ENCODE measurements at places on chromosomes 2 and 18.

GRCh38 chr2:56185101-56185581 is 1.4 kb downstream of the CCDC85A start:
- DNase-seq: no peak

DNA sequence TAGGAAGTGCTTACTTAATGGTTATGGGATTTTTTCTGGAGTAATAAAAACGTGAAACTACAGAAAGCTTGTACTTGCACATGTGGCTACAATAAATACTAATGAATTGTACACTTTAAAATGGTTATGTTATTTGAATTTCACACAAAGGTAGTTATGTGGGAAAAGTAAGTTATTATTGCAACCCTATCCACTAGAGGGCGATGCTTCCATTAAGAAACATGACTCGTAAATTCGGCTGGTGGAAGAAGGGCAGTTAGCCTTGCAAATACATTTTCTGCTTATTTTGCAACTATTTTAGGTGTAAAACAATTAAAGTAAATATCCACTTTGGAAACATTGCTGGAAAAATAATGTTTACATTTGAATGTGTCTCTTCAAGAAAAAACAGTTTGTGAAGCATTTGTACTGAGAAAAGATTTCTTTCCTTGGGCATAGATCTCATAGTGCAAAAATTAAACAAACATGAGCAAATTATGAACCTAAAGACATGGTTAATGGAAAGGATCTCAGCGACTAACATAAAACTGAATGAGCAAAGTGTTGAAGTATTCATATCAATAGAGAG is 68.1 kb upstream of the CSRNP3 start:
- DNase-seq: peak; percentile 8

DNA sequence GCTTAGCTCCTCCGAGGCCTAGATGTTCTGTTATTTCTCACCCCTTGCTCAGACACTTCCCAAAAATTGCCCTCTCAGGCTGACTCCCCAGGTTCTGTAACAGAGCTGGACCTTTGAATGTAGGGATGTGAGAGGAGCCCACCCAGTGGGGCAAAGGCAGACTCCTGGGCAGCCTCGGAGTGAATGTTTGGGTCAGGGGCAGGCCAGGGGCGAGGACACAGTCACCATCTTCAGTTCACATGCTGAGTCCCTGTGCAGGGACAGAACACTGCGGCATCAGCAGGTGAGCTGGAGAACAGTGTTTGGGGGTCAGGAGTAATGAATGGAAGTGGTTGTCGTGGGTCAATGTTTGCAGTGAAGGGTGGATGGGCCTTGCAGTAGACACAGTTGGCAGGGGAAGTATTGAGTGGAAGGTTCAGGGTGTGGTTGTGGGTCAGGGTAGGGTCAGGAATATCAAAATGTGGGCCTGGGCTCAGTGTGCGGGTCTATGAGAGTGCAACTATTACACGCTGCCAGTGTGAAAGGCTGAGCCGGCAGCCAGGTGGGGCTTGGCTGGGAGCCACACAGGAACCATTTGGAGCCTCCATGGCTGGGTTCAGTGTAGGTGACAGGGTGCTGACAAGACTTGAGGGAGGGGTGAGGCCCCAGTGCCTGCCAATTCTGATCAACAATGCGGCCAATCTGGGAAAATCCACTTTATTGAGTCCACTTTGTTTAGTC is 4.4 kb downstream of the IHH start:
- DNase-seq: no peak

DNA sequence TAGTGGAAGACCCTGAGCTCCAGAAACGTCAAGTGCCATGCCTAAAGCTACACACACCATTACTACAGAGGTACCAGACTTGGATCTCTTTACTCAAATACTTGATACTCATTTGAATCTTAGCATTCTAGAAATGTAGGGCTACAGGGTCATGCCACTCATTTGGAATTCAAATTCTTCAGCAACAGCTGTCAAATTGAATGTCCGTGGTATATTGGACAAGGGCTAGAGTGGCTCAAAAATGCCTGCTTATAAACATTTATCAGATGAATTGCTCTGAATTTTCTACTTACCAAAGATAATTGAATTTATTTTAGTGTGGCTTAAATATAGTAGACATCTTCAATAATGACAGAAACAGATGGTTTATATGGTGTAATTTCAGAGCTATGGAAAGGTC is 669.7 kb downstream of the SLC4A3 start:
- no peak for DNase-seq

DNA sequence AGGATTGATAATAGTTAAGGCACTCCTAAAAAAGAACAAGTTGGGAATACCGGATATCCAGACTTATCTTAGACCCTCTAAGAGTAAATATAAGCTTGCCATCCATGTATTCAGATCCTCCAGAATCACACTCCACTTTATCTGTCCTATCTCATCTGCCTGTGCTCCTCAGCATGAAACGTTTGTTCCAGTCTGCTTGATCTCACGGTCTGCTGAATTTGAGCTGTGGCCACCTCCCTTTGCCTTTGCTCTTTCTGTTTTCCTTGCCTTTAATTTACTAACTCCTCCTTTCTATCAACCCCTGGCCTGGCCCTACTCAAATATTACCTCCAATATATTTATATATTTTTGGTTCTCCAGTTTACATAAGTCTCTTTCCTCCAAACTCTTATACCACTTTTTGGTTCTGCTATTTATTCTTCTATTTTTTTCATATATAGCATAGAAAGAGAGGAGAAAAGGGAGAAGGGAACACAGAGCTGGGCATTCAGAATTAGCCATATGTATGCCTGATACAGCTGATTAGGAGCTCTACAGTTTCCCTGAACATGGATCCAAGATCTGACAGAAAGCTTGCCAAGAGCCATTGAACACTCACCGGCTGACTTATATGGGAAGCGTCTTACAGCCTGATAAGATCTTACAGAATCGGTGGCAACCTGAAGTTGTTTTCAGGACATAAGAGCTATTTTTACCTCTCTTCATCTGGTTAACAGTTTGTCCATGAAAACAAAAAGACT is 21.8 kb upstream of the DNAJC27 start:
- no peak for DNase-seq

- no peak for DNase-seq
These were observed 36.2 kb downstream of the EMX1 start for GRCh38 chr2:72953528-72953927.

GRCh38 chr2:109372614-109373013 is 241.2 kb downstream of the SEPTIN10 start:
- no peak for DNase-seq

DNA sequence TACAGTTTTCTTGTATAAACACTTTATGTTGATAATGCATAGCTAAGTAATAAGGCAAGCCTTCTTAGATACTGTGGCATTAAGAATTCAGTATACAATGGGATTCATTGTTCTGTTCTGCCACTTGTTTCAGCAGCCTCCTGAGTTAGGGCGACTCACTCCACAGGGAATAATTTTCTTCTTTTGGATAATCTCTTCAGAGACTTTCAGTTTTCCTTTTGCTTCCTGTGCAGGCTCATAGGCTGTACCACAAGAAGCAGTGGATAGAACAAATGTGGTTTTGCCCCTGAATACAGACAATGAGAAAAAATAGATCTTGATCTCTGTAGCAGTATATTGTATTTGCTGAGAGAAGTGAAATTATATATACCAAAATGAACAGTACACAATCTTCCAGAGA is 298.0 kb downstream of the ZNF407 start:
- DNase-seq: no peak

- DNase-seq: no peak
These were observed 85.6 kb downstream of the EHD3 start for GRCh38 chr2:31319406-31320175.

GRCh38 chr2:188114014-188114413 is 177.7 kb upstream of the GULP1 start:
- no peak for DNase-seq

DNA sequence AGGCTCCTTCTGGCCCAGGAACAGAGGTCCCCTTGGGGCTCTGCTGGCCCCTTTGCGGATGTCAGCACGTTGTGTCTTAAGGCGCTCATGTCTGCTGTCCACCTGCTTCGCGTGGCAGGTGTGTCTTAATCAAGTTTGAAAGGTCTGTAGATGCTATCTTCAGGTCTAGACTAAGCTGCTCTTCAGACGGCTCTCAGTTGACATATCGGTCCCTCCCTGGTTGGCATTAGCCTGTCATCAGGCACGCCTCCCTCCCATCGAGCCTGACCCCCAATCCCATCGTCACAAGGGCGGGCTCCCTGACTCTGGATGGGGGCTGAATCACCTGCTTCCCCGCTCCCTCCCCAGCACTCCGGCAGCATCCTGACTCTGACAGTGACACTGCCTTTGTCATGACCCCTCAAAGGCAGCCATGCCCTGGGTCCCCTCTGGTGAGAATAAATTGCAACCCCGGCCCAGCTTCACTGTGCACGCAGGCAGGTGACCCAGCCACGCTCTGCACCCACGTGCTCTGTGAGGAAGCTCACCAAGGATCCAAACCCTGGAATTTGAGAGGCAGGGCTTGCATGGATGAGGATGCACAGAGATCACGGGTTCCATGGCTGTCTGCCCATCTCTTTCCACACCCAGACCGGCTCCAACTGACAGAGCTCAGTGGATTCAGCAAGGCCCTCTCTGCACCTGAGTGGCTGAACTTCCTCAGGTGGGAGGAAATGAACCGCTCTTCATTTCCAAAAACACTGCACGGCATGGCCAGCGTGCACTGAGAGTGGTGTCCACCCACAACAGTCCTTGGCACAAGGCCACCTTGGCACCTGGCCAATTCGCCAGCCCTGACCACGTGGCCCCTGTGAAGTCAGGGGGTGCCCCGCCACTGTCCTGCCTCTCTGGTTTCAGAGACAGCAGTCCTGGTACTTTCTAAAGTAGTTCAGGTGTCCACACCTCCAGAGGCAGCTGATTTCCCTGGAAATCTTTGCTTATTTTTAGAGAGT is 110.2 kb upstream of the GPC1 start:
- DNase-seq: no peak

- no peak for DNase-seq
These were observed 31.3 kb upstream of the TOGARAM2 start for GRCh38 chr2:28949617-28950305.

- DNase-seq: no peak
These were observed 53.4 kb upstream of the ORC2 start for GRCh38 chr2:201016859-201017258.

- no peak for DNase-seq
These were observed 37.1 kb downstream of the COLEC12 start for GRCh38 chr18:463403-463802.

DNA sequence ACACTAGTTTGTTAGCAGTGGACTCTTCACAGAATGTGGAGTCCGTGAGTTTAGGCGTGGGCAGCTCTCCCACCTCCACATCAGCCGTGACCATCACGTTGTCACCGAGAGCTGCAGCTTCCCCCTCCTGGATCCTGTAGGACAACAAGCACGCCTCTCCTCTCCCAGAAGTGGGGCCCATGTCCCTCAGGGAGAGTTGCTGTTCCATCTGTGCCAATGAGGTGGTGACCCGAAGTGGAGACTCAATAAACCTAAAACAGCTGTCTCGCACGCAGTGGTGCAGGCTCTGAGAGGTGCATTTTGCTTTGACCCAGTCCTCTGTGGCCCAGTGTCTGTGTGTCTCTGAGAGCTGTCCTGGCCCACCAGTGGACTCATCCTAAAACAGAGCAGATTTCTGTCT is 456.5 kb upstream of the SOX11 start:
- DNase-seq: no peak

DNA sequence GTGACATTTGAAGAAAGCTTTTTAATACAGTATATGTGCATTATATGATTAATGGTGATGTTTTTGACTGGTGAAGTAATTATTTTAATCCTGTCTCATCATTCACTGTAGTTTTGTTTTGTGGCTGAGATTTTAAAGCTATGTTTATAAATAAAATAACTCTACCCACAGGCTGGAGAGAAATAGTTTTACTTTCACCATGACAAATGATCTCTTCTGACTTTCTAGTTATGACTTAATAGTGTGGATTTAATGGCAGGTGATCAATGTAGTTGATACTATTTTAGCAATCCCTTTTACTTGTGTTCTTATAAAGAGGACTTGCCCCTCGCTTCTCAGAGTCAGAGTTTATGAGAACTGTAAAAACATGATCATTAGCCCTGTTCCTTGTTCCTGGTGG is 289.5 kb upstream of the SIX3 start:
- DNase-seq: no peak

GRCh38 chr2:11863103-11863502 is 116.7 kb downstream of the LPIN1 start:
- DNase-seq: no peak

DNA sequence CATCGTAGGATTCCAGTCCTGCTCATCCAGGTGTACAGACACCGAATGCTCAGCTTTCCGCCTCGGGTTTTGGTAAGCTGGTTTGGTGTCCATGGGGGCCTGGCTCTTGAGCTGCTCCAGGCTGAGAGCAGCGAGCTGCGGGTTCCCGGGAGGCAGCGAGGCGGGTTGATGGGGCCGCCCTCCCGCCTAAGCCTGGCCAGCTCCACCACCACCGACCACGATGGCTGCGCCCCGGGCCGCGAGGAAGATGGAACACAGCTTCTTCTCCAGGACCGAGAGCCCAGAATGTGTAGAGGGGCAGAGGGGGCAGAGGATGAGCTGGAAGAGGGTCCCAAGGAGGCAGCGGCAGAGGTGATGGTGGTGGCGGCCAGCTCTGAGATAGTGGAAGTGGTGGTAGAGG is 64.1 kb downstream of the AKAIN1 start:
- no peak for DNase-seq

- DNase-seq: peak; percentile 64
These were observed at the start of gene TGIF1 for GRCh38 chr18:3450012-3450798. Gene TGIF1 (plus strand): TSS chr18:3450172. CDS start chr18:3450490, 318 bp downstream.

DNA sequence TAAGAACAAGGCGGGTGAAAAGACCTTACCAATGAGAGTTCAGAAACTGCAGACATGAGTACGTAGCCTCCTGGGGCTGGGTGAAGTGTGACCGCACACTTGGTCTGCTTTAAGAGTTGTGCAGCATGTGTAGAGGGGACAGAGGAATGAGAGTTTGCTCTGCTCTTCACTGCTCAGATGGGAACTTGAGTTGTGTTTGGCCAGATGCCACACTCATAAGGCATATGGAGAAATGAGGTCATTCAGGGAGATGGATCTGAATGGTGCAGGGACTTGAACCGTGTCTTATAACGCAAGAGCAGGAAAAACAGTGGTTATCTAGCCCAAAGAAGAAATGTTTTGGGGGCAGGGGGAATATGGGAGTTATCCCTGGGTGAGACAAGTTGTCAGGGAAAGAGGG is 273.8 kb upstream of the LYPD1 start:
- no peak for DNase-seq

- no peak for DNase-seq
These were observed 685.6 kb upstream of the SALL3 start for GRCh38 chr18:78293940-78294541.

GRCh38 chr2:98172951-98173350 is 86.0 kb downstream of the VWA3B start:
- DNase-seq: no peak

GRCh38 chr2:85783796-85784195 is 30.0 kb downstream of the ATOH8 start:
- no peak for DNase-seq

- no peak for DNase-seq
These were observed 1.6 kb downstream of the WDFY1 start for GRCh38 chr2:223943561-223944008.

DNA sequence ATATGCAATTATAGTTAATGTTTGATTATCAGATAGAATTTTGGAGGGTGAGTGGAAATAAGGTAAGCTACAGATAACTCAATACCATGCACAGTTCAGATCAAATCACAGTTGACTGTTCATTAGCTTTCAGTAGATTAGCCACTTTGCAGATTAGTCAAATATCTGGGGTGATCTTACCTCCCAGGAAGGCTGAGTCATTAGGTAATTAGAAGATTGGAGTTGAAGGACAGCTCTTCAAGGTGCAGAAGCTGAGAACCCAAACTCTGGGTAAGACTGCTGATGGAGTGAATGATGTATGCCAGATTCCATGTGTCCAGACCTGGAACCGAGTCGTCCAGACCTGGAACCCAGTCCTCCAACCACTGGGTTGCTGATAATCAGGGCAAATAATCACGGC is 262.8 kb upstream of the UBE2E3 start:
- DNase-seq: no peak

- DNase-seq: no peak
These were observed 13.1 kb upstream of the CATIP start for GRCh38 chr2:218343591-218343990.

All from HS-27A (cell line).